ENCODE measurements at places on chromosomes 6 and 20.

DNA sequence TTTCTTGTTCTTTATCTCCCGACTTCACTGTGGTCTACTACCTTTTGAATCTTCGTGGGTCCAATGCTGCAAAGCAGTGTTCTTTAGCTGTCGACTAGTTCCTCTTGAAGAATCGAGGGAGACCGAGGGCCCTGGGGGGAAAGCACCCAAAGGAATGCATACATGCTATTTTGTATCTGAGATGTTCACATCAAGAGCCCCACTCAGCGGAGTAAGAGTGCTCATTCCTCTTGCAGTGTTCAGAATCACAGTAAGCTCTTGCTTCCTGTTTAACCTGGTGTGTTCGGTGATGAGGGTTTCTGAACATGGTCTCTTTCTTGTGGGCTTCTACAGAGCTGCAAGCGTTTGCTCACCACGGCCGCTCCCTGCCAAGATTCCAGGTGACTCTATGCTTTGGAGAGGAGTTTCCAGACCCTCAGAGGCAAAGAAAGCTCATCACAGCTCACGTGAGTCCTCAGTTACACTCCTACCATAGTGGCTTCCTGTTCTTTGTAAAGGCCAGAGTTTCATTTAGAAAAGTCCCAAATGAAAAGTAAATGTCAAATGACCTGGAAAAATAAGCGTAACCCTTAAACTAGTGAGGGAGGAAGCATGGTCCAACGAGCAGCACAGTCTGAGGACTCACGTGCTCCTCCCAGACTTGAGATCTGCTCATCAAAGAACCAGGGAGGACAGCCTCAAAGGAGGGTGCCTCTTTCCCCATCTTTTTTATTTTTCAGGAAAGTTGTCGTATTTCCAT, 13.3 kb downstream of the IRF4 start:
- no peak for DNase-seq

DNA sequence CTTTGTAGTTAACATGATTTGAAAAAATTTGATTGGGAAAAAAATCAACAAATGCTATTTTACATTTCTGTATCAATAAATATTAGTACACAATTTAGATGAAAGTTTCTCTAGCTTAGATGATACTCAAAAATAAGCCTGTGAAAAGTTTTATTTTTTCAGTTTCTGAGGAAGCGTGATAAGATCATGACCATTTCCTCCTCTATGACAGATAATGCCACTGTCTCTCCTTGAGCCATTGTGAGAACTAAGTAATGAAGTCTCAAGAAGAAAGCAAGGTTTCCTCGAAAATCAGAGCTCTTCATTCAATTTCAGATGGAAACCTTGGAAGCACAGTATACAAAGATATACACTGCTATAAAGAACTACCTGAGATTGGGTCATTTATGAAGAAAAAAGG, 395.0 kb downstream of the HDGFL1 start:
- DNase-seq, result no peak

DNA sequence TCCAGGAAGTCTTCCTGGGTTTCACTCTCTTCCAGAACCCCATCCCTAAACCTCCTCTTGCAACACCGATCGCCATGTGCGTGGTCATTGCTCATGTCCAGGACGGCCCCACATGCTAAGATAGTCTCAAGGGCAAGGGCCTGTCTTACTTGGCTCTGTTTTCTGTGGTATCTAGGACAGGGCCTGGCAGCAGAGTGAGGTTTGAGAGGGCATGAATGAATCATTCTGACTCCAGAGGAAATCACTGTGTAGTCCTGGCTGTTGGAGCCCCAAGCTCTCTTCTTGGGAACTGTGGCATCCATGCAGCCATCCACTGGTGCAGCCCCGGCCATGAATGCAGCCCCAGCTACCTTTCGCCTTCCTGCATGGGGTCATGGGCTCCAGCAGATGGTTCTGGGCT, 12.4 kb downstream of the SIRPA start:
- no peak for DNase-seq

GRCh38 chr6:36576578-36576977, 17.6 kb upstream of the SRSF3 start:
- DNase-seq, result no peak

DNA sequence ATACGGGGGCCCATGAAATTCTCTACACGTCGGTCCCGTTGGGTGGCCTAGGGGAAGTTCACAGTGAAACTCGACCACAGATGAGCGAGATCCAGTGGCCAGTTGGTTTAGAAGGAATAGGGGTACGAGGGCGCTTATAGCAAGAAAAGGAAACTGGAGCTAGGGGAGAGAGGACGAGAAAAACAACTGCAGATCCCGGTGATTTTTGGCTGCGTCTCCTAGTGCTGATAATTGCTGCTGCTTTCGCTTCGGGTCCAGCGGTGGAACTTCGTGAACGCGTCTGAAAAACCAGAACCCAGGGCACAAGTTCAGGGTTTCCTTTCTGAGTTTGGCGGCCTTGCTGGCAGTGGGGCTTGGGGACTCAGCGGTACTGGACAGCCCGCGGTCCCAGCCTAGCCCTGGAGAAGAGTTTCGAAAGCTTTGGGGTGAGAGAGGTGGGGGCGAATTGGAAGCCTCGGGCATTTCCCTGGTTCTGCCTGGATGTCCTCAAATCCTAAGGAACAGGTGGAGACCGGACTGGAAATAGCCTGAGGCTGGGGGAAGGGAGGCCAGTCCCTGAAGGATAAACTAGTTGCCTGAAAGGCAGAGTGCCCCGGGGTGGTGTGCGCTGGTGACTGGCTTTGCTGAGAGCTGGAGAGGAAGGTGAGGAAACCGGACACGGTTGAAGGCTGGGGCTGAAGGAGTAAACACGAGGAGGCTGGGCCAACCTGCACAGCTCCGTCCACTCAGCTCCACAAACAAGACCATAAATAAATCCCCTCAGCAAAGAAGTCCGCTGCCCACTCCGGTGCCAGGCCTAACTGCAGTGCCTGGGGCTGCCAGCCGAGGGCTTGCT, 793 bp downstream of the GMPR start:
- DNase-seq, result no peak

- no peak for DNase-seq
Measured at GRCh38 chr20:61291166-61291829, 39.2 kb downstream of the CDH4 start.

DNA sequence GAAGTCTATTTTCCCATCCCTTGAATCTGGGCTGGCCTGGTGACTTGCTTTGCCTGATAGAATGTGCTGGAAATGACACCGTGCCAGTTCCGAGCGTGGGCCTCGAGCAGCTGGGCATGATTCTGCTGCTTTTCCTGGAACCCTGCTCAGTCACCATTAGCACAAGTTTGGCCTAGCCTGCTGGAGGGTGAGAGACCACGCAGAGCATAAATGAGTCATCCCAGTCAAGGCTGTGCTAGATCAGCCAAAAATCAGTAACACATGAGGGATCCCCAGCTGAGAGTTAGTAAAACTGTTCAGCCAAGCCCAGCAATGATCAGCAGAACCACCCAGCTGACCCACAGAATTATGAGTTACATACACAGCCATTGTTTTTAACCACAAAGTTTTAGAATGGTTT, 74.8 kb upstream of the TOP1 start:
- no peak for DNase-seq

GRCh38 chr6:143015300-143015706, 45.4 kb upstream of the AIG1 start:
- DNase-seq, result no peak

DNA sequence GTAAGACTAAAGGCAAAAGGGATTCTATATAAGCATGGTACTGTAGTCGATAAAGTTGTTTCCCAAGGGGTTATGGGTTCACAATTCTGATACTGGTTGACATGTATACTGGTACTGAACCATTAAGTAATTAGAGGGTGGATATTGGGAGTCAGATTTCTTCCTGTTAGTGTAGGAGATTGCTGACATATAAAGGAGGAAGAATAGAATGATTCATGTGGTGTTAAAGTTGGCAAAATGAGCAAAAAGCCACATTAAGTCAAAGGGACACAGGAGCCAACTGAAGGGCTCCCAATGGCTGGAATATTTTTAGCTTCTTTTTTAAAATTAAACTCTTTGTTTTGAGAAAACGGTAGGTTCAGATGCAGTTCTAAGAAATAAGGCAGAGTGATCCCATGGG, 161.8 kb upstream of the PRND start:
- no peak for DNase-seq

GRCh38 chr6:132464538-132465256, 48.2 kb downstream of the STX7 start:
- DNase-seq, result no peak

DNA sequence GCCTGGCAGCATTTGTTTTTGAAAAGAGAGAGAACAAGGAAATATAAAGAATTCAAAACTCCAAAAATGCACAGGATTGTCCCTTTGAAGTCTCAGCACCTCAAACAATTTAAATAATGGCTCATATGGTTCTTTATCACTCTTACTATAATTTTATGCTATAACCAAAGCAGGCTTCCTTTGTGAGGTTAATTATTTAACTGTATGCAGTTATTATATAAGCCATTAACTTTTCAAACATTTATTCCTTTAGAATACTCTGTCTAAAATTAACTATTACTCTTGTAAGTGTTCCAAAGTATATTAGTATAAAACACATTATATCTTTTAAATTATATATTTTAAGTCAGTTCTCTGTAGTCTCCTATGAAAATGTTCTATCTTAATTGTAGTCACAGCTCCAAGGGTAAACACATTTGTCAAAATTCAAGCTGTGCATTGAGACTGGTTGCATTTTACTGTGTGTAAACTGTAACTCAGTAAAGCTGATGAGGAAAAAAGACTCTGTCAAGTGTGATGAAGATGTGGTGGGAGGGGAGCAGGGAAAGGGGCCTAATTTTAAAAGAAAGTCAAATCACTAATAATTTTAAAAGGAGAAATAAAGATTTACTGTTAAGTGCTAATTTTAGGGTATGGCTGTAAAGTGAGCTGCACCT, 20.0 kb upstream of the PLAGL1 start:
- no peak for DNase-seq

DNA sequence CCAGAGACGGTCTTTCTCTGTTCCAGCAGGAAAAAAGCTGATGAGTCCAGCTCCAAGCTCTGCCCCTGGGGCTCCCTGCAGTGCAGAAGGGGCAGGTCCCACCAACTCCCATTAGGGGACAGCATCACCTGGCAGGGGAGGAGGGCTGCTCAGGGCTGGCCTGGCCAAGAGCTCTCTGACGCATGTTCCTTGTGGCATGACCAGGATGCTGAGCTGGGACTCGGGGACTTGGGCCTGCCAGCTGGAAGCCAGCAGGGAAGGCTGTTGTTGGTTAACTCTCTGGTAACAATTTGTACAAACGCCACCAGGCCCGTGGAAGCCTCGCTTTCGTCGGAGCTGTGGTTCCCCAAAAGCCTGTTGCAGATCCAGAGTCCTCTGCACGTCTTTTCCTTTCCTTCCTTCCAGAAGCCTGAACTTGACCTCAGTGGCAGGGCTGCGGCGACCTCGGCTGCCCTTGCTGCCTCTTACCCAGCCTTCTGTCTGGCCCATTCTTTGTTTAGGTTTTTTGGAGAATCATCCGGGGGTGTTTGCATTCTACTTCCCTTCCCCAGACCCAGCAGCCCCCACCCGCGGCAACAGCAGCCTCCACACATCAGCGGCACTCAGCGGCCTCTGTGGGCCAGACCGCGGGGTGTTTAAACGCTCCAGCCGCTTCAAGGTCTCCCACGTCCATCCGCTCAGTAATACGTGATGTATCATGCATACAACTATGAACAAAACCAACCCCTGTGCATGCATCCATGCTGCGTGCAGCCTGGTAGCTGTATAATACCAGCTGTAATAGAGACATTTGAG, 63.3 kb downstream of the GNAS-AS1 start:
- no peak for DNase-seq

DNA sequence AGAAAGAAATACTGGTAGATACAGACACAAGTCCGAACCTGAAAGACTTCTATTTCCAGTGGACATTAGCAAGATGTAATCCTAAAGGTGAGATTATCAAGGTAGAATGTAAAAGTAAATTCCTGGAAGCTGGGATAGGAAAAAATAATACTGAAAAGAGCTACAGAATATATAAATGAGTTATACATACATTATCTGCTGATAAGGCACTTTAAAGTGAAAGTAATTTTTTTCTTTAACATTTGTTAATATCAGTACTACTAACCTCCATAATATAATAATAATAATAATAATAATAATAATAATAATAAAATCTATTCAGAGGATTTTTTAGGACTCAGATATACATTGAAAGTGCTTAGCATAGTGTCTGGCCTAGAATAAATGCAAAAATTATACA, 102.5 kb downstream of the RFX6 start:
- DNase-seq, result no peak

DNA sequence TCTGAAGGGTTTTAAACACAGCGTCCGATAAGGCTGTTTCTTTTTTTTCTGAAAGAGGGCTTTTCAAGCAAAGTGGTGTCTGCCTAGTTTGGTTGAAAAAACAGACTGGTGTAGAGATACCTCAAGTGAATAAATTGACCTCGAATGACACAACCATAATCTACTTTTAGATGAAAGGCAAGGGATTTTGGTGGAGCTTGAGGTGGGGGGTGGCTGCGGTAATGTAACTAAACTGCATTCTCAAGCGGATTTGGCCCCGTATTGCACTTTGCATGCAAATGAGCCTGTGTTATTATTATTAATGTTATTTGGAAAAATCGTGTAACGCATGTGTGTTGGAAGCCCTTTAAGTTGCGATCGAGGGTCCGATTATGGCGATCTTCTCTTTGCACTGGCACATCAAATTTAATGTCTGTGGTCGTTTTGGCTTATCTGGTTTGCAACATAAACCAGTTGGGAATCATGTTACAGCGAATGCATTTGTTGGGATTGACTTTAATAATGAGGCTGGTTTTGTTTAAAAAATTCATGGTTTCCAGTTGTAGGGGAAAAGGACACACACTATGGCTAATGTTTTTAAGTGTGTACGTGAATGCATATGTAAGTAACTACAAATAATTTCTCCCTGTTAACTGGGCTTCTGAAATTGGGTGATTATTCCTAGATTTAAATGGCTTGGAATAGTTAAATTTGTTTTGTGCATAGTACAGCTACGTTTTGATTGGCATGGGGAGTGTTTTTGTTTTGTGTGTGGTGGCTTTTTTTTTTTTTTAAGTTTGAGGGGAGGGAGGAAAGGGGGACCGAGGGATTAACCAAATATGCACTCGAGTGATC, 1.0 kb downstream of the JARID2 start:
- DNase-seq, result no peak

GRCh38 chr6:167275001-167275400, 16.1 kb upstream of the UNC93A start:
- no peak for DNase-seq

- DNase-seq, result no peak
Measured at GRCh38 chr6:130075879-130076460, 57.6 kb downstream of the L3MBTL3 start.

GRCh38 chr6:111604259-111605099, 1.2 kb downstream of the TRAF3IP2 start:
- DNase-seq, result no peak

- DNase-seq, result no peak
Measured at GRCh38 chr20:54070187-54070987, at the start of gene BCAS1. Gene BCAS1, minus strand, starts transcription at chr20:54070594. Its CDS starts 11,876 bp downstream, at chr20:54058718.

- DNase-seq, result no peak
Measured at GRCh38 chr6:118354641-118355040, 193.5 kb upstream of the PLN start.

GRCh38 chr20:19807191-19807945, 49.3 kb downstream of the RIN2 start:
- DNase-seq, result no peak
